ENCODE measurements at places on chromosomes 11 and 22. TPM values are rescaled to one million over a fixed set of nuclear protein-coding genes. Genes with fewer than 3 reads are reported as not detected.

The BUD13 gene
- total RNA-seq = 18.5 TPM

DNA sequence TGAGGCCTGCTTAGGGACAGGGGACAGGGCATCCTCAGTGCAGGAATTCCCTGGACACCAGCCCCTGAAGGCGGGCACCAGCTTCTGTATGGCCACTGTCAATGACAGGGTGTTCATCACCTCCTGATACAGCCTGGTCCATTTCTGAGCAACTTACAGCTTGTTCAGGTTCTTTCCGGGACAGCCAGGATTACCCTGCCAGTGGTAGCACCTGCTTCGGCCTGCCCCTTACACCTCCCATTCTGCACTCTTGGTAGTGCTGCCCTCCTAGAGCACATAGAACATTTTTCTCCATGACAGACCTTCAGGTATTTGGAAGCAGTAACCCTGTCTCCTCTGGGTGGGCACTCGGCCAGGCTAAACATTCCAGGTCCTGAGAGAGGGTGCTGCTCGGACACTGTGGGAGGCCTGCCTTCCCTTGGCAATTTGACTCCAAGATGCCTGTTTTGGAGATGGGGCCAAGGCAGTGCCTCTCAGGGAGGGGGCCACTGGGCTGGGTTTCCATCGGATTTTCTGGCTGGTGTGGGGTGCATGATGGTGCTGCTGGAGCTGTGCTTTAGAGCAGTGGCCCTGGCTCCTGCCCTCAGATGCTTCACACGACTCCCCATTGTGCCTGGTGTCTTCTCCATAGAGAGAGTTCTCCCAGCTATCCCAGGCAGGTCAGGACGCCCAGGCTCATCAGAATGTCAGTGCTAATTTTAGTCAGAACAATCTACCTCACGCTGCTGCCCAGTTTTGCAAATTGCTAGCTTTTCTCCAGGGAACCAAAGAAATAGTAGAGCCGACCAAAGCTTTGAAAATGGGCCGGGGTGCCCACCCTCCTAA lies 1.2 kb downstream of the GAL3ST3 start:
- DNase-seq = peak; percentile 50

The CARS1 gene
- total RNA-seq = 36.9 TPM

DNA sequence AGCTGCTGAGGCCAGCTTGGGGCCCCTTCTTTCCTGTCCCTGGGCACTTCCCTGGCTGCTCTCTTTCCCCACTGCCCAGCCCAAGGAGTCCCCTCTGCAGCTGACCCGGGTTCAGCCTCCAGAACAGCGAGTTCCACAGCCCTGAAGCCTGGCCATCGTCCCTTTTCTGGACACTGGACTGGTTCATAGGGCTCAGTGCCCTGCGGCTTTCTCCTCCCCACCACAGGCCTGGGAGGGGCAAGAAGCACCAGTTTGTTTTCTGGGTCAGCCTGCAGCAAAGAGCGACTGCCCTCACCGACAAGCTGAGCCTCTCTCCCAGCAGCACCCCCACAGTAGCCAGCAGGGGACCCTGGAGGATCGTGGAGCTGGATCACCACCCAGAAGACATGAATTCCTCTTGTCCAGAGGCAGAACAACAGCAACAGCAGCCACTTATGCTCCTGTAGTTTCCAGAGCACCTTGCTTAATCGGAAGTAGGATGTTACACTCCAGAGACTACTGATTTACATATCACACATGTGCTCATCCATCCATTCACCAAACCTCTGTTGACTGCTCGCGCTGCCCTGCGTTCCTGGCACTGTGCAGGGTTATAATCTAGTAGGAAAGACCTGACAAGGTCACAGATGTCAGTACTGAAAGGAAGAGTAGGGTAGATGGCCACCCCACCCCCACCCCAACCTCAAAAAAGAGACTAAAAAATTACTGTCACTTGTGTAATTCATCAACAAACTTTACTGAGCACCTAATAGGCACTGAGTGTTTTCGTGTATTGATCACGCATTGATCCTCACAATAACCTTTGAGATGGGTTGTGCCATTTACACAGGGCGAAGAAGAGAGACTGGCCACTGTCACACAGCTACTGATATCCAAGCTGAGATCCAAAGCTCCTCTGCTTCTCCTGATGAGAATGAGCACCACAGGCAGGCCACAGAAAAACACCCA lies 13.0 kb upstream of the CXCR5 start:
- DNase-seq = peak; percentile 37

DNA sequence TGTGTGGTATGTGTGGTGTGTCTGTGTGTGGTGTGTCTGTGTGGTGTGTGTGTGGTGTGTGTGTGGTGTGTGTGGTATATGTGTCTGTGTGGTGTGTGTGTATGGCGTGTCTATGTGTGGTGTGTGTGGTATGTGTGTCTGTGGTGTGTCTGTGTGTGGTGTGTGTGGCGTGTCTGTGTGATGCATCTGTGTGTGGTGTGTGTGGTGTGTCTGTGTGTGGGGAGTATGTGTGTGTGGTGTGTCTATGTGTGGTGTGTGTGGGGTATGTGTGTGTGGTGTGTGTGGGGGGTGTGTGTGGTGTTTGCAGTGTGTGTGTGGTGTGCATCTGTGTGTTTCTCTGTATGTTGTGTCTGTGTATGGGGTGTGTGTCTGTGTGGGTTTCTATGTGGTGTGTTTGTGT lies 7.8 kb upstream of the PVALB start:
- DNase-seq = no peak

DNA sequence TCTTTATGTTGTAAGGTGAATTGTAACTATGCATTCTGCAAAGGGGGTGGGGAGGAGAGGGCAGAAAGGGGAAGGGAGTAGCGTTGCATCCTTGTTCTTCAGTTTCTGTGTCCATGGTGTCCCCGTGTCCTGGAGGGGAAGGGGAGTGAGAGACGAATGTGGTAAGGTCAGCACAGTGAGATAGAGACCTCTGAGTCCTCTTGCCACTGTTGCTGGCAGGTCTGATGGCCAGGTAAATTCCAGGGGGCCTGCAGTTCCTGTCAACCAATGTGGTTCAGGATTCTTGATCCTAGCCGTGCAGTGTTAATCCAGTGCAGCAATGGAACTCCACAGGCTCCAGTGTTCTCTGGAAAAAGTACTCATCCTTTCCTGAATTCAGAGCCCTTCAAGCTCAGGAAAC lies 14.6 kb upstream of the ADSL start:
- no peak for DNase-seq

GRCh38 chr11:10628508-10629236 lies 60.2 kb upstream of the LYVE1 start:
- DNase-seq = no peak

DNA sequence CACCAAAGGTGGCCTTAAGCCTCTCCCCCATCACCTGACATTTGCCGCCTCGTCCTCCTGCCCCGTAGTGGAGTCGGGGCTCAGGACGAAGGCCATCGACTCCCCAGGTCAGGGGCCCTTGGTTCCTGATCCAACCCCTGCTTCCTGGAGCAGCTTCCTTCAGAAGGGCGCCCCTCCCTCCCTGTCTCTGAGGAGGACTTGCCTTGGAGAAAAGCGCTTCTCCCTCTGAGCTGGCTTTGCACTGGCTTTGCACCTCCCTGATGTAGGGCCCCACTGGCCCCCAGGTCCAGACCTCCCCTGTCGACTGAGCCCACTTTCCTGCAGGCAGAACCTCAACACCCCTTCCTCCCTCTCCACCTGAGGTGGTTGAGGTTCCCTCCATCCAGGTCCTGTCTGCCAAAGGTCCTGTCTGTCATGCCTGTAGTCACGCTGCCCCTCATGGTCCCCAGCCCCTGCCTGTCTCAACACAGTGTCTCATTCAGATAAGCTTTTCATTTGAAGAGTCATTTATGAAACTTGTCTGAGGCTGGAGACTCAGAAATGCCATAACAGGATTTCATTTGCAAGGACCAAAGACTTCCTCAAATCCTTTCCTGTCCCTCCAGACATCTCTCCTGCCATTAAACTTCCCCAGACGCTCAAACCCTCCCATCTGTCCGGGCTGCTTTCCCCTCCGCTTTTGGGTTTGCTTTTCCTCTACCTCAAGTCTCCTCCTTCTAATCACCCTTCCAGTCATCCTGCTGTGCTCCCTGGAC lies 78.4 kb downstream of the MYO7A start:
- no peak for DNase-seq

- no peak for DNase-seq
These were observed 44.6 kb upstream of the PARVG start for GRCh38 chr22:44136112-44136511.

The LDLRAD3 gene
- 12.1 TPM for total RNA-seq

The MAJIN gene
- total RNA-seq = not detected

GRCh38 chr22:44225091-44225689 lies 44.5 kb downstream of the PARVG start:
- DNase-seq = no peak

DNA sequence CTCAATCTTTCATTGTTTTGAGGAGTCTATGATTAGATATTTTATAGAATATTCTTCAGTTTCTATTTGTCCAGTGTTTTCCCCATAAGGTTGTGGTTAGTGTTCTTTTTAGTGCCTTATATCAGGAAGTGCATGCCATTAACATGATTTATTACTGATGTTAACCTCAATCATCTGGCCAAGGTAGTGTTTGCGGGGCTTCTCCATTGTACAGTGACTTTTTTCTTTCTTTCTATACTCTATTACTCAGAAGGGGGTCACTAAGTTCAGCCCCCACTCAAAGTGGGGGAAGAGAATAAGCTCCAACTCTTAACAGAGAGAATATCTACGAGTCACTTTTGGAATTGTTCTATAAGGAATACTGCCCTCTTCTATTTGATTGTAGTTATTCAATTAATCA lies 415.8 kb downstream of the DYNC2H1 start:
- DNase-seq = peak; percentile 75

DNA sequence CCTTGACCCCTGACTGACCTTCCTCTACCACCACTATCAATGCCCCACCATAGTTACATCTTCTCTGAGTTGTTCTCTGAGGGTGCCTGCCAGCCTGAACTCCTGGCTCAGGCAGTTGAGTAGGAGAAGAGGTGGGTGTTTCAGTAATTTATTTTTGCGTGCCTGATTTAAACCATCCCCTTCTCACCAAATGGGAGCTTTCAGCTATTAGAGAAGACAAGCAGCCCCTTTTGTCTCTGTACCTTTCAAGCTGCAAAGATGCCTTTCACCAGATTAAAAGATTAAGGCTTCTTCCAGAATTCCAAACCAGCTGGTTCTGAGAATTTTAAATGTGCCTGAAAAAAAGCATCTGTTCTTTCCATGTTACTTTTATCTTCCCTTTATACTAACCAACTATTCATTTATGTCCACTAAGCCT lies 223.8 kb downstream of the FAM76B start:
- no peak for DNase-seq

GRCh38 chr11:78860720-78861422 lies 286.2 kb upstream of the NARS2 start:
- peak; percentile 21 for DNase-seq

- no peak for DNase-seq
These were observed 89.0 kb downstream of the MUC15 start for GRCh38 chr11:26483108-26483507.

The PKP3 gene
- total RNA-seq = 10.6 TPM

The FIBP gene
- total RNA-seq = 165 TPM

The PHETA2 gene
- 0.17 TPM for total RNA-seq

The SLC35F2 gene
- total RNA-seq = 26.4 TPM

The GPHA2 gene
- not detected for total RNA-seq

The CDC42EP2 gene
- total RNA-seq = 1.6 TPM

DNA sequence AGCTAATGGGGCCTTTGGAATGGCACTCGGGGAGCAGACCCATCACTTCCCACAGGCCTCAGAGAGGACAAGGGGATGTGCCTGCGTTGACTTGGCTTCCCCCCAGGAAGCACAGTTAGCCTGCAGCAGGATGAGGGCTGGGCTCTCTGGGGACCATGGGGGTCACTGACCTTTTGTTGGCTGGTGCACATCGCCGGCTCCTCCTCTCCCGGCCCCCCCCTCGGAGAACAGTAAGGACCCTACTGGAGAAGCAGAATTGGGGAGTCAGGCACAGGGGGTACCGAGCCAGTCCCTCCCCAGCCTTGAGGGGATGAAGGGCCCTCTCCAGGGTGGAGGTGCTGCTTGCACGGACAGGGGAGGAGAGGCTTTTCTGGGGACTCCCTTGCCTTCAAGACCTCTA lies 32.8 kb downstream of the NRXN2 start:
- DNase-seq = no peak

DNA sequence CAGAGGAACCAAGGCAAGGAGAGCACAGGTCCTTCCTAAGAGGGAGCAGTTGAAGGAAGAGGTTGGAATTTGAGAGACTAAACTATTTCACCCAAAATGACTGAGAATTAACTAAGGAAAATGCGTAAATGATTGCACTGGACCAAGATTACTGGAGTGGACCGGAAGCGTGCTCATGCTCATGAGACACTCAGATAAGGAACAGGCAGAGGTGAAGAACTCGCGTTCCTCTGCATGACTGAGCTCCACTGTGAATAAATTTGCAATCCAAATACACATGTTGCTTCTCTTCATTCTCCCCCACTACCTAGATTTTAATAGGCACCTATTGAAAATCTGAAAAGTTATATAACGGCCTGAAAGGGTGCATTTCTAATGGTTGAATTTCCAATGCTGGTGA lies 207.0 kb downstream of the KIRREL3 start:
- DNase-seq = no peak

DNA sequence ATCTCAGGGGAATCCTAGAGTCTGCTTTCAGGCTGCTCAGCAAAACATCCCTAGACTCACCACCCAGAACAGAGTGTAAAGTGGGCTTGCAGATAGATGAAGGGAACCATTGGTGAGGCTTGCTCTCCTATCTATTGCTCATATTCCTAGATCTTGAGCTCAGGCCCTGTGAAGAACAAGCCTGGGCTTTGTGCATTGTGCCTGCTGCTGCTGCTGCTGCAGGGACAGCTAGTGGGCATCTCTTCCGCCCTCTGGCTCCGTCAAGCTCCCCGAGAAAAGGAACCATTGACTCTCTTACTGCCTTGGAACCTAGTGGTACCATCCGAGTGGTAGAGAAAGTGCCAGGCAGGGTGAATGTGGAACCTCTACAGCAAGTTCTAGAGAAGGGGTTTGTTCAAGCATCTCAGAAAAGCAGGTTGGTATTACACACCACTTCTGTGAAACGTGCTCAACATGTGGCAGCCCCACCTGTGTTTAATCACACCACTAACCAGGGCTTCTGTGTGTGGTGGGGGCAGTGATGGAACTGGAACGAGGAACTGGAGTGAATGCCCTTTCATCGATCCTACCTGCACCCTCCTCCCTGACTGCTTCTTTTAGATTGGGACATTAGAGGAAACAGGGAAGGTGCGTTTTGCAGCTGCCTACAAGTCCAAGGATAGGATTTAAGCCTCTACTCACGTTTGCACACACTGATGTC lies 4.4 kb downstream of the BACE1-AS start:
- DNase-seq = no peak

DNA sequence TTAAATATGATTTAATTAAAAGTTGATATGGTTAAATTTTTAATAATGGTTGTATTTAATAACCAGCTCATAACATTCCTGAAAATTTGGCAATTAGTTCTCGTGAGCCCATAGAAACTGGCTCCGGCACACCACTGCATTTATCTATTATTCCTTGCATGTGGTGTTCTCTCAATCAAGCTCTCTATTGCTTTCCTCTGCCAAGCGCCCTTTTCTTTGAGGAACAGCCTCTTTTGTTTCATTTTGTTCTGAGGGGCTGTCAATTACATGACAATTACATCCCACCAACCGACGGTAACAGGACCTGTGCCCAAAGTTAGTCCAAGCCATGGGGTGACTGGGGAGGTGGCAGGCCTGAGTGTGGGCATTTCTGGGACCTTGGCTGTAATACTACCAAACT lies 8.1 kb downstream of the C11orf91 start:
- DNase-seq = no peak

The ZNRF3 gene
- 2.5 TPM for total RNA-seq

- no peak for DNase-seq
These were observed 133.2 kb downstream of the SLC1A2 start for GRCh38 chr11:35286126-35286525.

The YPEL4 gene
- 0.25 TPM for total RNA-seq

Data from M059J (cell line).